Stimulated activated naive CD4-positive, alpha-beta T cell treated with Interleukin-2 at 50 U/mL for 16 hours (primary cell): ENCODE measurements at places on chromosomes 7 and 10.

DNA sequence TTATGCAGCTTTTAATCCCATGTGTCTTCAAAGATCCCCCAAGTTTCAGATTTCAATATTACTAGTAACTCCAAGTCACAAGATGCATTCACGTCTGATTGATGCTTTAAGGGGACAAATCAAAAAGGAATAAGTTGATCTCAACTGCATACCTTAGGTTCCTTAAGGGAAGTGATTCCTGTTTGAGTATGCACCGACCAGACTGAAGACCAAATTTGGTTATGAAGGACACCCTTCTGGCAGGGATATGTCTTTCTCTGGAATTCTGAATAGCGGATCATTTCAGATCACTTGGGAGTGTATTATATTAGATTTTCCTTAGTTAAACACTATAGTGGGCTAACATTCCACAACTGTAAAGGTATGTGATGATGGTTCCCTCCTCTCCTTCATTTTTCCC is 4.3 kb downstream of the KIF5B start:
- no peak for DNase-seq

- DNase-seq: no peak
Observed at GRCh38 chr7:105270117-105270516, 118.6 kb downstream of the SRPK2 start.

- no peak for DNase-seq
Observed at GRCh38 chr7:138338361-138338760, 121.7 kb upstream of the TRIM24 start.

DNA sequence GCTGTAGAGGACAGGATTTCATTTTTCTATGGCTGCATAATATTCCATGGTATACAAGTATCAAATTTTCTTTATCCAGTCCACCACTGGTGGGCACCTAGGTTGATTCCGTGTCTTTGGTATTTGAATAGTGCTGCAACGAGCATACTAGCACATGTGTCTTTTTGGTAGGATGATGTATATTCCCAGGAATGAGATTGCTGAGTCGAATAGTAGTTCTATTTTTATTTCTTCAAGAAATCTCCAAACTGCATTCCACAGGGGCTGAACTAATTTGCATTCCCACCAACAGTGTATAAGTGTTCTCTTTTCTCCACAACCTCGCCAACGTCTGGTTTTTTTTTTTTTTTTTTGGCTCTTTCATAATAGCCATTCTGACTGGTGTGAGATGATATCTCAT is 550.0 kb downstream of the REEP3 start:
- no peak for DNase-seq

DNA sequence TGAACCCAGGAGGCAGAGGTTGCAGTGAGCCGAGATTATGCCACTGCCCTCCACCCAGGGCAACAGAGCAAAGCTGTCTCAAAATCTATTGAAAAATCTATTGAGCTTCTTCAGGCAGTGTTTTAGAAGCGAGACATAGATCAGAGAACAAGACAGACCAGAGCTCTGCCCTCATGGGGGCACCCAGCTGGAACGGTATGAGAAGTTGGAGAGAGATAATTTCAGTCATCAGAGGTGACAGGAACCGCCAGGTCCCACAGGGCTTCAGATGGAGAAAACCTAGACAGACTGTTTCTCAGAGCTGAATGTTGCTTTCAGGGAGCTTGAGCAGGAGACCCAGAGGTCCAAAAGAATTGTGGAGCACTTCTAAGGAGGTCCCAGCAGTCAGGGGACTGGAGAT is 14.2 kb upstream of the GTF2IRD1 start:
- no peak for DNase-seq

- DNase-seq: no peak
Observed at GRCh38 chr10:55852900-55853299, 508.2 kb downstream of the ZWINT start.

- DNase-seq: no peak
Observed at GRCh38 chr7:130415006-130415405, 25.8 kb downstream of the CEP41 start.
